ENCODE measurements at places on chromosomes 11 and 22. TPM values are rescaled to one million over a fixed set of nuclear protein-coding genes. Genes with fewer than 3 reads are reported as not detected.

DNA sequence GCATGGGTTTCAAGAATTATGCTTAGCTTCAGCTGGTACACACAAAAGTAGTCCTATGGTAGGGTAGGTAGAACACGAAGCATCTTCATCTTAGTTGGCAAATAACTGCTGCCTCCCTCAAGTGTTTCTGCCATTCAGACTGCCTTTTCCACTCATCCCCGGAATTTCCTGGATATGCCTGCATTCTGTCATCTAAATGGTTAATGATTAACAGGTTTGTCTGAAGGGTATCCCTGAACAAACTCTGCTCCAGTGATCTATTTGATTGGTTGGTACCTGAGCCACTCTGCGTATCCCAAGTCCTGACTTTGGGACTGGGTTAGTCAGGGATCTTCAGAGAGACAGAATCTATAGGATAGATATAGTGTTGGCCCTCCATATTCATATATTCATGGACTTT, 272.3 kb upstream of the RAG2 start:
- no peak overlapping the region for H3K27ac ChIP-seq
- no peaks in the 10 kb centered on the region for H3K4me1 ChIP-seq
- H3K27me3 ChIP-seq, result no peaks in the 10 kb centered on the region
- no peak overlapping the region for H3K4me3 ChIP-seq

DNA sequence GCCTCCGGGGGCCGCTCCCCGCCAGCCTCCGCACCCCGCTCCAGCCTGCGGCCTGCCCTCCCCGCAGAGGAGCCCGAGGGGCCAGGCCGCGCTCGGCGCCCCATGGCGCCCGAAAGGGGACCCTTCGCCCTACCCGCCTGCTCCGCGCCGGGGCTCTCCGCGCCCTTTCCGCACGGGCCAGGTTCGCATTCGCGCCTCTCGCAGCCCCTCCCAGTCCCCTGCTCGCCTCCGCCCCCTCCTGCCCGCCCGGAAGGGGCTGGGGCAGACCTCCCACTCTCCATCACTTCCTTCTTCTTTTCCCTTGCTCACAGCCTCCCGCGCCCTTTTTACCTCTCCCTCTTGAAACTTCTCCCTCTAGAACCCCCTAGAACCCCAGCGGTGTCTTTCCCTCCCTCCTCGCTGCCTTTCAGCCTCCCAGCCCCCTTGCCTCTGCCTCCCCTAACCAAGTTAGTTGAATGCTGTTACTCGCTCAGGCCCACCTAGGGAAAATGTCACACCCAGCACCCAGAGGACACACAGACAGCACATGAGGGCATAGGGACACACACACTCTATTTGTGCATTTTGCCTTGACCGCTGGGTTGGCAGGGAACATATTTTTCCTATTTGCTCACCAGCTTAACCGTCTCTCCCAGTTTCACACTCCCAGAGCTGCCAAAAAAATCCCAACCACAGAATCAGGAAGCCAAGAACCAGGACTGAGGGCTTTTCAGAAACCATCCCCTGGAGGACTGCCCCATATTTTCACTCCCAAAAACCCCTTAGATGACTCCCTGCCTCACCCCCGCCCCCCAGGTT, at the start of gene SLC43A3:
SLC43A3 (minus strand) TSS at position 193 of the 798 bp plus-strand sequence. CDS start 949 bp downstream, outside the sequence.
- no peaks in the 10 kb centered on the region for H3K27me3 ChIP-seq
- no peaks in the 10 kb centered on the region for H3K4me1 ChIP-seq
- no peak for DNase-seq
- no peak within 1 kb of the TSS for H3K4me3 ChIP-seq
- H3K36me3 ChIP-seq, result no peaks in the 10 kb centered on the region
- no peak within 1 kb of the TSS for H3K27ac ChIP-seq

DNA sequence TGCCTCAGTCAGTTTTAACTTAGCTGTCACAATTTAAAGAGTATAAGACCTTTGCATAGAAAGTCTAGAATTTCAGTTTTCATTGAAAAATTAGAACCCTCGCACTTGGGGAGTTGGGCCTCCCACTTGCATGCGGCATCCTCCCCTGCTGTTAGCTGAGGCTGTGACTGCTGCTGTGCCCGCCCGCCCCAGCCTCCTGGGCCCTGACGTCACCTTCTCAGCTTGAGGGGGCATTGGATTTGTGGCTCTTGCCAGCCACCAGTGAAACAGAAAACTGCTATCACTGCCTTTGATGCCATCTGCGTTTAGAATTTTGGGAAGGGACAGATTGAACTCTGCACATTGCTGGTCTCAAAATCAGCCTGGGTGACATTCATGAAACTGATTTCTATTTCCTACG, 108.7 kb downstream of the CTTN start:
- no peaks in the 10 kb centered on the region for H3K27me3 ChIP-seq
- no peaks in the 10 kb centered on the region for H3K4me1 ChIP-seq
- no peak for DNase-seq
- no peak overlapping the region for H3K27ac ChIP-seq

GRCh38 chr11:13229136-13229535, 48.5 kb upstream of the BMAL1 start:
- H3K27ac ChIP-seq, result no peak overlapping the region
- DNase-seq, result no peak
- H3K36me3 ChIP-seq, result no peaks in the 10 kb centered on the region

DNA sequence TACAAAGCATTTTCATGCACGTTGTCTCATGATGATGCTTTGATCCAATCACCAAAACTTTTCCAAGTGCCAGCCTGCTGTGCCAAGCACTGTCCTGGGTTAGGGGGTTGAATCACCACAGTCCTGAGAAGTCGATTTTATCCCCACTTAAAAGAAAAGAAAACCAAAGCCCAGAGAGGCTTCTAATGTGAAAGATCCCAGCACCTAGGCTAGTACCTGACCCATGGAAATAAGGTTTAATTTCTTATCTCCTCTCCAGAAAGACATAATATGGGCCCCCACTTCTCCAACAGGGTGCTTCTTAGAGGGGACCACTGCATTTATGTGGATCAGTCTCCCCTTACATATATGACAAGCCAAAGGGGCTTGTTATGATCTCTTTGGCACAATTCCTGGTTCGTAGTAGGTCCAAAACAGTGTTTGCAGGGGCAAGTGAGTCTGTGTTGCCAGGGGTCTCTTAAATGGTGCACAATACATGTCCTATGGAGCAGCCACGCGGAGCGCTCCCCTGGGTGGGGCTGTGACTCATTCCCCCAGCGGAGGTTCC, 1.9 kb upstream of the BCL9L start:
- no peak for DNase-seq
- H3K27ac ChIP-seq, result peak overlapping the region; percentile 84
- no peaks in the 10 kb centered on the region for H3K36me3 ChIP-seq
- H3K4me3 ChIP-seq, result peak overlapping the region; percentile 64
- H3K4me1 ChIP-seq, result peaks cover 33% of the 10 kb centered on the region

DNA sequence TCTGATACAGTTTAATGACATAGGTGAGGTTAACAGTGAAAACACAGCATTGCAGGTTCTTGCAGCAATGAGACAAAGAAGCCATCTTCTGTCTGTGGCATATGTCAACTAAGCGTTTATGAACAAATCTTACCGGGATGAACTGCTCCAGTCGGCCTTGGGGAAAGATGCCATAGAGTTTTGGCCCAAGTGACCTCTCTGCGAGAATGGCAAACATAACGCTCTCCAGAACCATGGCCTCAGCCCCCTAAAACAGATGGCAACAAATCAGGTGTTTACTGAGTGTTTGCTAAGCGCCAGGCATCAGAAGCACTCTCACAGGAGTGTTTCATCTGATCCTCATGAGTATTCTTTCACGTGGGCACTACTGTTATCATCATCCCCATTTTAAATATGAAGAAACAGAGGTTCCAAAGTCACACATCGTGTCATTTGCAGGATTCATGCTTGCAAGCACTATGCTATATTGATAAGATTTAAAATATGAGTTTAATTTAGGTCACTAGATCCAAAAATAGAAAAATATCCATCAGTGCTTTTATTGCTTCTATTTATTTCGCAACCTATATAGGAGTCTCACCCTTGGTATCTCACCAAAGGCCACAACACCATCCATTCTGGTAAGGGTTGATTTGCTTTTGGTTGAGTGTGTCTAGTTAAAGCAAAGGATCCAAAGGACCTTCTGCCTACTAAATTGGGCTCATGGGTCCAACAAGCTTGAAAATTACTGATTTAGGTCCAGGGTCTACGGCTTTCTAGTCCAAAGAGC, 35.9 kb downstream of the TCIRG1 start:
- no peaks in the 10 kb centered on the region for H3K4me1 ChIP-seq
- peaks cover 9% of the 10 kb centered on the region for H3K36me3 ChIP-seq
- DNase-seq, result no peak
- no peaks in the 10 kb centered on the region for H3K27me3 ChIP-seq

- peaks cover 51% of the 10 kb centered on the region for H3K4me1 ChIP-seq
- H3K27ac ChIP-seq, result no peak overlapping the region
Observed at GRCh38 chr11:111302298-111302697, 4.0 kb downstream of the POU2AF3 start.

GRCh38 chr11:103871923-103872551, 164.4 kb upstream of the DDI1 start:
- DNase-seq, result no peak
- H3K27me3 ChIP-seq, result no peaks in the 10 kb centered on the region
- H3K36me3 ChIP-seq, result no peaks in the 10 kb centered on the region
- no peaks in the 10 kb centered on the region for H3K4me1 ChIP-seq
- H3K4me3 ChIP-seq, result no peak overlapping the region
- H3K27ac ChIP-seq, result no peak overlapping the region

DNA sequence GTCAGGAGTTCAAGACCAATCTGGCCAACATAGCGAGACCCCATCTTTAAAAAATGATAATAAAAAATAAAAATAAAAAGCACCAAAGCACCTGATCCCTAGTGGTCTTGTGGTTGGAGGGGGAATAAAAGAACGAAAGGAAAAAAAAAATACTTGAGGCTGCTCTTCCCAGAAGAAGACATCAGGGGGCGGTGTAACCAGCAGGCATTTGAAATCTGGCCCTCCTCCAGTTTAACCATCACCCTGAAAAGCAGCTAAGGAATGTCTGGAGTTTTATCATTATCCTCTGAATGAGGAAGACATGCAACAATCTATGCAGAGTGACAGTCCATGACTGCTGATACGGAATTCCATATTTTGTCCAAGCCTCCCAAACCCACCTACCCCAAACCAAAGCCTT, 5.6 kb upstream of the KCTD17 start:
- H3K36me3 ChIP-seq, result no peaks in the 10 kb centered on the region
- no peak for DNase-seq
- H3K27ac ChIP-seq, result no peak overlapping the region
- H3K4me1 ChIP-seq, result peaks cover 26% of the 10 kb centered on the region
- H3K4me3 ChIP-seq, result no peak overlapping the region

GRCh38 chr22:16824716-16825687, at the start of gene XKR3:
Gene XKR3, minus strand, starts transcription at chr22:16825411. Its CDS starts 17,338 bp downstream, at chr22:16808073.
- H3K4me3 ChIP-seq, result no peak within 1 kb of the TSS
- H3K27me3 ChIP-seq, result no peaks in the 10 kb centered on the region
- no peaks in the 10 kb centered on the region for H3K36me3 ChIP-seq
- DNase-seq, result no peak
- no peaks in the 10 kb centered on the region for H3K4me1 ChIP-seq
- no peak within 1 kb of the TSS for H3K27ac ChIP-seq

DNA sequence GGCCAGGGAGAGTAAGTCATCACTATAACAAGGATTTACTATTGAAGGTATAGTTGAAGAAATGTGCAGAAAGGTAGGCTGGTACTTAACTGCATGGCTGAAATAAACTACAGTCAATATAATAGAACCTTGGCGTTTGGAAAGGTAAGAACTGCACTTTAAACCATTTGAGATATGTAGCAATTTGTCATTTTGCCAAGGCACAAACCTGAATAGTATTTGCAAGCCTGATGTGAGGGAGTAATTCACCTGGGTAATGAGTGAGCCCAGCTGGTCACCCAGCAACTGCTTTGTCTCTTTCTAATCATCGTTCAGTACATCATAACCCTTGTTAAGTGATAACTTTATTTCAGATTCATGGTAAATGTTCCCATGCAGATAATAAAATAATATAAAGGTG, 62.3 kb upstream of the SCUBE2 start:
- H3K4me1 ChIP-seq, result no peaks in the 10 kb centered on the region
- no peak for DNase-seq
- no peaks in the 10 kb centered on the region for H3K27me3 ChIP-seq
- no peak overlapping the region for H3K4me3 ChIP-seq
- H3K36me3 ChIP-seq, result no peaks in the 10 kb centered on the region
- no peak overlapping the region for H3K27ac ChIP-seq

DNA sequence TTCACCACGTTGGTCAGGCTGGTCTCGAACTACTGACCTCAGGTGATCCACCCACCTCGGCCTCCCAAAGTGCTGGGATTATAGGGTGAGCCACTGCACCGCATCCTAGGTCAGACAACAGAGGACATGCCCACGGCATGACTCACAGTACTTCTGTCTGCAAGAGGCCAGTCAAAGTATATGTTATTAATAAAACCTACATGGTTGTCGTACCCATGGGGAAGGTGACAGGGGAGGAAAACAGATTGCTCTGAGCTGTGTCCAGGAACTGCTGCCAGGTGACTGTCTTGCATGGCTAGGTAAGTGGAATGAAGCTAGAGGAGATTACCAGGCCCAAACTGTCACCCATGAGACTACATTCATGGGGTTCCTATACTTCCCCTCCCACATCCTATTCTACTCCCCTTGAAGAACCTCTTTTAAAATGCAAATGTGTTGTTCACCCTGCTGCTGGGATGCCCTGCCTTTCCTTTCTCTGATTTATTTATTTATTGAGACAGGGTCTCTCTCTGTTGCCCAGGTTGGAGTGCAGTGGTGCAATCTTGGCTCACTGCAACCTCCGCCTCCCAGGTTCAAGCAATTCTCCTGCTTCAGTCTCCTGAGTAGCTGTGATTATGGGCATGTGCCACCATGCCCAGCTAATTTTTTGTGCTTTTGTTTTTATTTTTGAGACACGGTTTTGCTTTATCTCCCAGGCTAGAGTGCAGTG, 2.0 kb upstream of the NLRX1 start:
- no peak overlapping the region for H3K27ac ChIP-seq
- peaks cover 4% of the 10 kb centered on the region for H3K4me1 ChIP-seq
- H3K36me3 ChIP-seq, result no peaks in the 10 kb centered on the region
- no peak overlapping the region for H3K4me3 ChIP-seq

DNA sequence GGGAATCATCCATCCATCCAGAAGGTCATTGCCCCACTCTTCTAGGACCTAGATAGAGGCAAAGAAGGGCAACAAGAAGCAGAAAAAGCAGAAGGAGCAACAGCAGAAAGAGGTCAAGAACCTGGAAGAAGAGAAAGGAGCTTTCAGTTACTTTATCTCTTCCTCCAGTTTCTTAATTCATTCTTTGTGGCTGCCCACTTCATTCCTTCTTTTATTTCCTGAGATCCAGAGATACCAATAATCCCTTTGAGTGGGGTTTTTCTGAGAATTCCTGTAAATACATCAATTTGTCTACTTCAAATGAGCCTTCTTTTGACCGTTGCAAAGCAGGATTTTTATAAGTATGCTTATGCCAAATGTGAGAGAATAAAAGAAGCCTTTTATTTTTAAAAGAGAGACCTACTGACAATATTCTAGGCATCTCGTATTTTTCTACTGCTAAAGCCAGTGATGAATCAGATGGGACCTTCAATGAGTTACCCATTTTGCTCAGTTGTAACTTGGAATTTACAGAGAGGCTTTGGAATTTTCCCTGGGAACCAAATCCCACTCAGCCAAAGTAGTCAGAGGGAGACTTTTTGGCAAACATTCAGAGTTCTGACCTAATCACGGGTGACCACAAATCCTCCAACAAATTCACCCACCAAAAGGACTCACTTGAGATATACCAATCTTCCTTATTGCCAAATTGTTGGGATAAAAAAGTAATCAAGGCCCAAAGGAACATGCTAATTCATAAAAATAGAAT, 54.9 kb downstream of the ZC3H12C start:
- no peak overlapping the region for H3K27ac ChIP-seq
- no peak for DNase-seq
- no peaks in the 10 kb centered on the region for H3K27me3 ChIP-seq
- H3K36me3 ChIP-seq, result no peaks in the 10 kb centered on the region

Gene MYRF
- total RNA-seq, result 165 TPM
